ENCODE measurements at places on chromosomes 1 and 21. TPM values are rescaled to one million over a fixed set of nuclear protein-coding genes. Genes with fewer than 3 reads are reported as not detected.
A peak's percentile ranks its signal among the peaks of the same experiment; 100 is the strongest.

- H3K36me3 ChIP-seq, result no peaks in the 10 kb centered on the region
- no peaks in the 10 kb centered on the region for H3K4me1 ChIP-seq
- no peak overlapping the region for H3K4me3 ChIP-seq
- no peaks in the 10 kb centered on the region for H3K27me3 ChIP-seq
- DNase-seq, result no peak
These were observed 109.1 kb upstream of the ADAMTS5 start for GRCh38 chr21:27076025-27076424.

DNA sequence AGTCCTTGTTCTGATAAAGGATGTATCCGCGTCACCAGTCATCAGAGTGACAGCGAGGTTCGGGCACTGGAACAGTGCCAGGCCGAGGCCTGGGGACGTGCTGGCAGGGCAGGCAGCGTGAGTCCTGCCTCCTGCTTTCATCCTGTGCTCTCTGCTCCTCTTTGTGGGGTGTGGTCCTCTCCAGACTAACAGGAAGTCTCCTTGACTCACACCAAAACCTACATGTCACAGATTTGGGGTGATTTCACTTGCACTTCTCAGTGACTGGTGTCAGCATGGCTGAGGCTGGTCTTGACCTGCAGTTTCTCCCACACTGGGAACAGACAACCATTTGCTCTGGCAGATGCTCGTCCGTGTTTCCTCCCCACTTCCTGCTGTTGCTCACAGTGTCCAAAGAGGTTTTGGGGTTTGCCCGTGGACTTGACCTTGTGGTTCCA, 8.8 kb upstream of the NLRP3 start:
- no peaks in the 10 kb centered on the region for H3K36me3 ChIP-seq
- peak; percentile 12 for DNase-seq
- peak overlapping the region; percentile 63 for H3K4me3 ChIP-seq
- H3K27ac ChIP-seq, result no peak overlapping the region

GRCh38 chr21:31140676-31141075, 102.4 kb upstream of the KRTAP19-8 start:
- H3K27me3 ChIP-seq, result no peaks in the 10 kb centered on the region
- H3K27ac ChIP-seq, result peak overlapping the region; percentile 29
- no peak overlapping the region for H3K4me3 ChIP-seq
- peaks cover 4% of the 10 kb centered on the region for H3K4me1 ChIP-seq
- no peak for DNase-seq
- peaks cover 80% of the 10 kb centered on the region for H3K36me3 ChIP-seq

DNA sequence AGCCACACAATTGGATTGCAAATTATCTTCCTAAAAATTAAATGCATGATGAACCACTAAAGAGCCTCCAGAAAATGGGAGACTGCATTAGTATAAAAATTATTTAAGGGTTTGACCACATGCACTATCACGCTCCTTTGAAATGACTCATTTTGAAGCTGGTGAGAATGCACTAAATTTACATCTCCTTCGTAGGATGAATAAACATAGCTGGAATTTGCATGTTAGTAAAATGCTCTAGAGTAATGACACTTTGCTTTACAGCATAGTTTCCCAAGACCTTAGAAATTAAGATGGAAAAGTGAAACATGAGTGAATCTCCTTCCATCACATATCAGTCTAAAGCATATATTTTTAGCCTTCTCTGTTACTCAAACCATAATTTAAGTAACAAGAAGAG, 2.4 kb downstream of the PLPPR4 start:
- peaks cover 15% of the 10 kb centered on the region for H3K27me3 ChIP-seq
- H3K4me1 ChIP-seq, result no peaks in the 10 kb centered on the region

DNA sequence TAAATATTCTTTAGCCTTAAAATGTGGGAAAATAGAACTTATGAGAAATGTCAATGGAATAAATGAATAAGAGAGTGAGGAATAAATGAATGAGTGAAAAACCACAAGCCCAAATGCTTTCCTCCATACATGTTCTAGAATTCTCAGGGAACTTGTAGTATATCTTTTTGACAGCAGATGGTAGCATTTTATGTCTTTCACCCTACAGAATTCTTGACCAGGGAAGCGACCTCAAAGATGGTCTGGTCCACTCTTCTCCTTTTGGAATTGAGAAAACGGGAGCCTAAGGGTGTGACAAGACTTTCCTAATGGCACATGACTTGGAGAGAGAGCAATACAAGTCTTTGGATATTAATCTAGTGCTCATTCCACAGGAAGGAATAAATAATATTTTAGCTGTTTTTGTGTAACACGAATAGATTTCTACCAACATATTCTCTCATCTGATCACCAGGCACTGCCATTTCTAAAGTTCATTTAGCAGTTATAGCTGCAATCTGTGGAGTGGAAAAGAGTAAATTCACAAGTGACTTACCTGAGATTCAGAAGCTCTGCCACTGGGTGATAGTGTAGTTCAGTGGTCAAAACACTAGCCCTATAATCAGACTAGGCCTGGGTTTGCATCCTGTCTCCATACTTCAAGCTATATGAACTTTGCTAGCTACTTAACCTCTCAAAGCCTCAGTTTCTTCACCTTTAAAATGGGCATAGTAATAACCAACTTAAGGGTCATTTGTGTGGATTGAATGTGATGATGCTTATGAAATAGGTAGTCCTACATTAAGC, 15.0 kb upstream of the F5 start:
- no peaks in the 10 kb centered on the region for H3K36me3 ChIP-seq
- no peaks in the 10 kb centered on the region for H3K27me3 ChIP-seq

GRCh38 chr1:111015222-111015621, 51.5 kb upstream of the LRIF1 start:
- peaks cover 13% of the 10 kb centered on the region for H3K27me3 ChIP-seq
- DNase-seq, result no peak
- no peak overlapping the region for H3K4me3 ChIP-seq
- H3K27ac ChIP-seq, result no peak overlapping the region

GRCh38 chr1:243798726-243799125, 51.3 kb downstream of the AKT3 start:
- no peaks in the 10 kb centered on the region for H3K4me1 ChIP-seq
- no peak for DNase-seq
- no peak overlapping the region for H3K27ac ChIP-seq
- no peaks in the 10 kb centered on the region for H3K27me3 ChIP-seq

DNA sequence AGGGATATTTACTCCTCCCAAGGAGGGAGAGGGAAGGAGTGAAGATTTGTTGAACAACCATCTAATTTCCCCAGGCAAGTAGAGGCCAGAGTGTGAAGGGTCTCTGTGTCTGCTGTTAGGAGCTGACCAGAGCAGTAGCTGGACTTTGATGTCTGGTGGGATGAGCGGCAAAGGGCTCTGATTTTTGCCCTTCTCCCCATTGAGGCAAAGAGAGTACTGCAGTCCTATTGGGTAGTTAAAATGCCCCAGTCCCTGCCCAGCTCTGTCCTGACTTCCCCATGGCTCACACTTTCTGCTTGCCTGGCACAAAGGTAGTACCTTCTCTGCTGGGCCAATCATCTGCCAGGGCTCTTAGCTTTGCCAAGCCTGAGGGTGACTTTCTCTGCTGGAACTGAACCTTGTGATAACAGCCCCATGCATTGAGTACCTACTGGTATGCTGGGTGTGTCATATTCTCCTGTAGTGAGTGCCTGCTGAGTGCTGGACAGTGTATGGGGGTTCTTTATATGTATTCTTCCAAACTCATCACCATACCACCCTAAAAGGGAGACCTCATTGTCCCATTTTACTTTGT, 64.0 kb upstream of the SELENON start:
- H3K36me3 ChIP-seq, result no peaks in the 10 kb centered on the region
- no peak overlapping the region for H3K27ac ChIP-seq
- no peaks in the 10 kb centered on the region for H3K27me3 ChIP-seq
- no peak overlapping the region for H3K4me3 ChIP-seq
- DNase-seq, result no peak

- H3K36me3 ChIP-seq, result no peaks in the 10 kb centered on the region
- no peaks in the 10 kb centered on the region for H3K4me1 ChIP-seq
- H3K27me3 ChIP-seq, result no peaks in the 10 kb centered on the region
- H3K27ac ChIP-seq, result no peak overlapping the region
These were observed 103.3 kb downstream of the CYYR1 start for GRCh38 chr21:26469789-26470188.

- no peak overlapping the region for H3K27ac ChIP-seq
- no peaks in the 10 kb centered on the region for H3K36me3 ChIP-seq
- no peaks in the 10 kb centered on the region for H3K27me3 ChIP-seq
These were observed 13.7 kb upstream of the MFSD2A start for GRCh38 chr1:39940980-39941871.

- H3K27me3 ChIP-seq, result no peaks in the 10 kb centered on the region
- H3K36me3 ChIP-seq, result no peaks in the 10 kb centered on the region
- no peaks in the 10 kb centered on the region for H3K4me1 ChIP-seq
- no peak for DNase-seq
- no peak overlapping the region for H3K4me3 ChIP-seq
These were observed 126.7 kb upstream of the POU3F1 start for GRCh38 chr1:38173157-38173831.

DNA sequence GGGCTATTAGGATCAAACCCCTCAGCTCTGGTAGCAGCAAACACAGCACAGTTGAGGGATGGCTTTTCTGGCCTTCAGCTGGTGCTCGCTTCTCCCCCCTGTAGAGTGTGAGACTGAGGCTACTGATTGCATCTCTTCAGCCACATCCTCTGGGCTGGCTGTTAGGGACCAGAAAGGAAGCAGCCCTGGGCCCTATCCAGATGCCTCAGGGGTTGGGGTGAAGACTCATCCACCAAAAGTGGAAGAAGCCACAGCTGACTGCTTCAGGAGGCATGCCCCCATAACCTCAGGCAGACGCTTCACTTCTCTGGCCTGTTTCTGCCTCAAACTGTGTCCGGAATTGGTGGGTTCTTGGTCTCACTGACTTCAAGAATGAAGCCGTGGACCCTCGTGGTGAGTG, 6.2 kb upstream of the TMEM200B start:
- no peak overlapping the region for H3K27ac ChIP-seq
- H3K36me3 ChIP-seq, result no peaks in the 10 kb centered on the region
- no peak overlapping the region for H3K4me3 ChIP-seq
- no peak for DNase-seq
- H3K27me3 ChIP-seq, result no peaks in the 10 kb centered on the region

DNA sequence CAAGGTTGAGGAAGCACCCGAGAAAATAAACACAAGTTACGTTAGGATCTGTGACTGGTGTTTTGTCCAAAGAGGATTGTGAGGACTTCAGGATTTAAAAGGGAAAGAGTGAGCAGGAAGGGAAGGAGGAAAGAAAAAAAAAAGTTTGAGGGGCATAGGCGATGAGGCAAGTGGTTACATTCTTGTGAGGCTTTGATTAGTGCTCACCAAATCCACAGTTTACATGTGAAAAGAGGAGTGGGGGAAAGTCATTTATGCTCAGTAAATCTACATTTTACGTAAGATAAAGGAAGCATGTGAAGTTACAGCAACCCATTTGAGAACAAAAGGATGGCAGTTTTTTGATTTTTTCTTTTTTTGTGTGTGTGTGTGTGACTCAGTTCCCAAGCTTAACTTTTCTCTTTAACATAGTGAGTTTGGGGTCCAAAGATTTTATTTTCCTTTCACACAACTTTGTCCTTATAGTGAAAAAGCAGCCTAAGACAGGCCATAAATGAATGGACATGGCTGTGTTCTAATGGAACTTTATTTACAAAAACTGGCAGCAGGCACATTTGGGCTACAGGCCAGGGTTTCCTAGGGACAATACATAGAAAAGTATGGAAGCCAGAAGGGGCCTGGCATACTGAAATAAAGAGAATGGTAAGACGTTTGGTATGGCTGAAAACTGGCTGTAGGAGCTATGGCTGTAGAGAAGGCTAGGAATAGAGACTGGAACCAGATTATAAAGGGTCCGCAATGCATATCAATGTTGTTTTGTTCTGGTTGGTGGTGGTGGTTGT, 121.7 kb downstream of the FGGY start:
- H3K4me1 ChIP-seq, result no peaks in the 10 kb centered on the region
- no peak overlapping the region for H3K4me3 ChIP-seq
- no peak overlapping the region for H3K27ac ChIP-seq
- no peaks in the 10 kb centered on the region for H3K36me3 ChIP-seq

GRCh38 chr1:167707942-167708341, 13.8 kb upstream of the MPZL1 start:
- no peak overlapping the region for H3K4me3 ChIP-seq
- no peaks in the 10 kb centered on the region for H3K27me3 ChIP-seq
- H3K27ac ChIP-seq, result no peak overlapping the region
- peaks cover 37% of the 10 kb centered on the region for H3K36me3 ChIP-seq

- DNase-seq, result no peak
- H3K36me3 ChIP-seq, result no peaks in the 10 kb centered on the region
- H3K4me3 ChIP-seq, result no peak overlapping the region
- no peaks in the 10 kb centered on the region for H3K27me3 ChIP-seq
- H3K4me1 ChIP-seq, result no peaks in the 10 kb centered on the region
- H3K27ac ChIP-seq, result no peak overlapping the region
These were observed 100.7 kb upstream of the TSPAN2 start for GRCh38 chr1:115189814-115190539.

DNA sequence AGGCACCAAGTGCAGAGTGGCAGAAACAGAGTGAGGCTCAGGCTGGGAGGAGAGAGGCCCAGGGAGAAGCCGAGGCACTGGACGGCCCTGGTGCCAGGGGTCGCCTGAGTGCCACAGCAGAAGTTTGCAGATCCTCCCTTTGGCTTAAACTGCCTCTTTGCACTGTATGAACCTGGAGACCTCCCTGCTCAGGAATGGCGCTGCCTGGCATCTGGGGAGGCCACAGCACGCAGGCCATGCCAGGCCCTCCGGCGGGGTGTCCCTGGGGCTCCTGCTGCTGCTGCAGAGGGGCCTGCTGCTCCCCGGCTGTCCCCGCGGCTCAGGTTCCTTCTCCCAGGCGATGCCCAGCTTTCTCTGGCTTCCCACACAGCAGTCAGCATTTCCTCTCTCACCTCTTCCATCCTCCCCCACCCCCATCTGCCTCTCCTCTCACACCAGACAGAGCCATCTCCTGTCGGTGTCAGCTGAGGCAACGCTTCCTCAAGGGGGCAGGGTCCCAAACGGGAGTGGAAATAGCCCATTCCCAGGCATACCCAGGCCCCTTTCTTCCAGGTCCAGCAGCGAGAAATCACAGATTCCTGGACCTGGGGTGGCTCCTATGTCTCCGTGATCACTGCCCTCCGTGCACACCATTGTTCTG, 35.2 kb downstream of the SYT6 start:
- no peak overlapping the region for H3K27ac ChIP-seq
- DNase-seq, result no peak
- H3K4me3 ChIP-seq, result no peak overlapping the region
- H3K4me1 ChIP-seq, result no peaks in the 10 kb centered on the region
- H3K36me3 ChIP-seq, result no peaks in the 10 kb centered on the region

DNA sequence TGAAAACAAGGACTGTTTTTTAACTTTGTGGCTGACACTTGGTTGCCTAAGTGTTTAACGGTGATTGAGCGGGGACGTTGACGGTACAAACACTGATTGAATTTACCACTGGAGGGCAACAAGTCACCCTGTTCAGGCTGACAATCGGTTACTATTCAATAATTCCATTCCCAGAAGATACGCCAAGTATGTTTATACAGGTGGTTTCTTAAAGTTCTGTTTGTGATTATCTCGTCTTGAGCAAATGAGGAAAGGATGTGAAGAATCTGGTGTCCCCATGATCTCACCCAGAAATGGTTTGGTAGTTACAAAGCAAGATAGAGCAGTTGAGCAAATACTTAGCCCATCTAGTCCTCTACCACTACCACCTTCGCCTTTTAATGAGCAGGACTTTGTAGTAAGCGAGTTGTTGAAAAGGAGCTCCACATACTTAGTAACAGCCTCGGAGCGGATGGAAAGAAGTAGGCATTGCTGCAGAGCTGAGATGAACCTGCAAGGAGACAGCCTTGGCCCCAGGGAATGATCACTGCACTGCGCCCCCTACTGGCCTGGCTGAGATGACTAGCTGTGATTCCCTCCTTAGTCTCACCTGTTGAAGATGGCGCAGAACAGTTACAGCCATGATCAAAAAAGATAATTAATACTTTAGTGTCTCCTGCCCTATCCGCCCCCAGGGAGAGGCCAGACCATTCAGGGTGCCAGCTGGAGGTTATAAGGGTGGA, 36.3 kb downstream of the IFNAR1 start:
- H3K4me3 ChIP-seq, result peak overlapping the region; percentile 91
- H3K27me3 ChIP-seq, result no peaks in the 10 kb centered on the region
- peak; percentile 72 for DNase-seq
- peak overlapping the region; percentile 78 for H3K27ac ChIP-seq

Gene TNFSF4
- polyA plus RNA-seq, result 0.46 TPM

Gene ADORA3
- polyA plus RNA-seq, result not detected
